Activated naive CD8-positive, alpha-beta T cell treated with anti-CD3 and anti-CD28 coated beads for 36 hours (primary cell): ENCODE measurements at places on chromosomes 2 and 18.

DNA sequence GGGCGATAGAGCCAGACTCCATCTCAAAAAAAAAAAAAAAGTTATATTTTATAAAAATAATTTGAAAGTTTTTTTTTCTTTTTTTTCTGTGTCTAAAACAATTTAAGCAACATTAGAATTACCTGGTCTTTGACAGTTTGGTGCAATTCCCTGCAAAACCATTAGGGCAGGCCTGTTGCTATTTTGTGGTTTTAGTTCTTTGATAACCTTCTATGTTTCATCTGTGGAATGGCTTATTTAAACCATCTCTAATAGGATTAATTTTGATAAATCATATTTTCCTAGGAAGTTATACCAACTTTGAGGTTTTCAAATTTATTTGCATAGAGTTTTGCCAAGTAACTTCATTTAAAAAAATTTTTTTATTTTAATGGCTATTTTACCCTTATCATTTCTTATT is 141.2 kb upstream of the TWIST2 start:
- DNase-seq = no peak

- no peak for DNase-seq
Measured at GRCh38 chr2:144479659-144480058, 40.3 kb downstream of the ZEB2 start.

GRCh38 chr2:240437861-240438809 is 2.7 kb downstream of the GPC1 start:
- DNase-seq = peak; percentile 69

DNA sequence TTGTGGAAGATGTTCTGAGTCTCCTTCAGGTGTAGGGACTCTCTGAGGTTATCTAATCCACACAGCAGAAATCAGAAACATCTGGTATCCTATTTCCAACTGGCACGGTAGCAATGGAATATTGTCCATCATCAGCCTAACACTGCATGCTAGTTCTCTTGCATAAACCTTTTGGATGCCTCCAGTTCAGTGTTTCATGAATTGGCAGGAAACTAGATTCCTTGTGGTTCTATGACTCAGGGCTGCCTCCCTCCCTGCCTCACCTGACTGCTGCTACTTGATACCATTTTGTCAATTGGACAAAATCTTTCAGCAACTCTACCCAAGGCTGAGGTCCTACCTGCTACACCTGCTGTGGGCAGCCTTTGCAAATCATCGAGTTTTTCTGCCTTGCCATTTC is 130.9 kb downstream of the TPGS2 start:
- DNase-seq = no peak

- DNase-seq = no peak
Measured at GRCh38 chr18:61606759-61607158, 273.5 kb downstream of the CDH20 start.

- DNase-seq = no peak
Measured at GRCh38 chr2:185952100-185952499, 213.5 kb downstream of the FSIP2 start.

GRCh38 chr2:9373047-9373446 is 50.3 kb downstream of the ITGB1BP1 start:
- DNase-seq = no peak

DNA sequence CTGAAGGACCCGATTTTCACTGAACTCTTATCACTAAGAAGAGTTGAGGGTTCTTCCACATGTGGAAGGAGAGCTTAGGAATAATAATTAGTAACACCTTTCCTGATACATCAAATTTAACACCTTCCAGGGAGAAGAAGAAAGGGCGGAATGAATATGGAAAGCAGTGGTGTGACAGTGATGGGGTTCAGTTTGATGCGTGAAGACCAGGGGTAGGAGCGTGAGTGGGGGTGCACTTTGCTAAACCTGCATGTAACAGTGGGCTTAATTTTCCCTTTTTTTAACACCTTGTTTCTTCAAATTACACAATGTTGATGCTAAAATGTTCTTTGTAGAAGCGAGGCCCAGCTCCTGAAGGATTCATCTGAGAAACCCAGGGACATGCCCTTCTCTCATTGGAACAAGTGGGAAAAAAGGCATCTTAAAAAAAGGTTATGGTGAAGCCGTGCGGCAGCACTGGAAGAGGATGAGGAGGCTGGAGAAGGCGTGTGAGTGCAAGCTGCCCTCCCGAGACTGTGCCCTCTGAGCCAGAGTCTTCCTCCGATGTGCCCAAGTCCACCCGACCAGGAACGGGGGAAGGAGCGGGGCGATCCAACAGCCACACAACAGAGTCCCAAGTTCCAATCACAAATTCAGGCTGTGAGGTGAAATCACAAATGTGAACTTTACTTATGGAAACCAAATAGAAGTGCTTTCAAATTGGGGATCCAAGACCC is 80.8 kb downstream of the MBP start:
- no peak for DNase-seq

DNA sequence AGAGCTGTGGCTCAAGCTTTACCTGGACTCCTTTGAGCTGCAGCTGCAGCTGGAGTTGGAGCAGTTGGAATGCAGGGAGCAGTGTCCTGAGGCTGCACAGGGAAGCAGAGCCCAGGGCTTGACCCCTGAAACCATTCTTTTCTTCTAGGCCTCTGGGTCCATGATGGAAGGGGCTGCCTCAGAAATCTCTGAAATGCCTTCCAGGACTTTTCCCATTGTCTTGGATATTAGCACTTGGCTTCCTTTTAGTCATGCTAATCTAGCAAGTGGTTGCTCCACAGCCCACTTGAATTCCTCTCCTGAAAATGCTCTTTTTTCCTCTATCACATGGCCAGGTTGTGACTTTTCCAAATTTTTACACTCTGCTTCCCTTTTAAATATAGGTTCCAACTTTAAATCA is 108.6 kb upstream of the RNF152 start:
- DNase-seq = no peak

- no peak for DNase-seq
Measured at GRCh38 chr2:47083886-47084687, 71.0 kb downstream of the STPG4 start.

DNA sequence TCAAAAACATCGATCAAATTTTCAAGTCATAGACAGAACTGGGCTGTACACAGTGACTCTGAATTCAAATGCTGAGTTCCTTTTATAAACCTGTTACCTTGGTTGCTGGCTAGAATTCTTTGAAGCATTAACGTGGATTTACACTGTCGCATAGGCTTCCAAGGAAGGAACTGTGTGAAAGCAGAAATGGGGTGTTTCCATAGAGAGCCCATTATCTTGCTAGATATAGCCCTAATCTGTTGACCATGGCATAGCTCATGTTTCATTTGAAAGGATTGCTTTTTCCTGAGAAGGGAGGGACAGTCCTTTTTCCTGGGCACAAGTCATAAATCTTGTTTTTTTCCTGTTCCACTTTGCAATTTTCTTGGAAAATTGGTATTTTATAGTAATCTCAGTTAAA is 73.8 kb upstream of the NEUROD1 start:
- DNase-seq = no peak

- no peak for DNase-seq
Measured at GRCh38 chr2:228352048-228352447, 170.6 kb upstream of the SPHKAP start.

- DNase-seq = no peak
Measured at GRCh38 chr18:47601581-47602272, 328.7 kb downstream of the SMAD2 start.

DNA sequence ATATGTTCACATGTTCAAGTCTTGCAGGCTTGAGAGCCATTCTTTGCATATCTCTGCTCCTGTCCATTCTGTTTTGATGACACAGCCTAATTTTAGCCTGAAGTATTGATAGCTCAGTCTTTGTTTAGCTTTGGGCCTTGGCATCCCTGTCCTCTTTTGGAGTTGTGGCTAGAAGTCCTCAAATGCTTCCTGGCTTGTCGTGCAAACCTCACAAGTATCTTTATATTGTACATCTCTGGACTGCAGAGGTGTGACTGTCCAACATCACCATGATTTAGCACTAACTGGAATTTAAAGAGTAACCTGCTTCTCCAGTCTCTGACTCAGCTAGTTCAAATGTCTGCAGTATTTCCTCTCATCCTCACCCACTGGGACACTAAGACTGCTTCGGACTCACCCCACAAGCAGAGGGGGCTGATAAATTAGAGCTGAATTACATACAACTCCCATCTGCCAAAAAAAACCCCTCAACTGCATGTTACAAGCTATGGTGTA is 11.7 kb downstream of the PFN4 start:
- no peak for DNase-seq

DNA sequence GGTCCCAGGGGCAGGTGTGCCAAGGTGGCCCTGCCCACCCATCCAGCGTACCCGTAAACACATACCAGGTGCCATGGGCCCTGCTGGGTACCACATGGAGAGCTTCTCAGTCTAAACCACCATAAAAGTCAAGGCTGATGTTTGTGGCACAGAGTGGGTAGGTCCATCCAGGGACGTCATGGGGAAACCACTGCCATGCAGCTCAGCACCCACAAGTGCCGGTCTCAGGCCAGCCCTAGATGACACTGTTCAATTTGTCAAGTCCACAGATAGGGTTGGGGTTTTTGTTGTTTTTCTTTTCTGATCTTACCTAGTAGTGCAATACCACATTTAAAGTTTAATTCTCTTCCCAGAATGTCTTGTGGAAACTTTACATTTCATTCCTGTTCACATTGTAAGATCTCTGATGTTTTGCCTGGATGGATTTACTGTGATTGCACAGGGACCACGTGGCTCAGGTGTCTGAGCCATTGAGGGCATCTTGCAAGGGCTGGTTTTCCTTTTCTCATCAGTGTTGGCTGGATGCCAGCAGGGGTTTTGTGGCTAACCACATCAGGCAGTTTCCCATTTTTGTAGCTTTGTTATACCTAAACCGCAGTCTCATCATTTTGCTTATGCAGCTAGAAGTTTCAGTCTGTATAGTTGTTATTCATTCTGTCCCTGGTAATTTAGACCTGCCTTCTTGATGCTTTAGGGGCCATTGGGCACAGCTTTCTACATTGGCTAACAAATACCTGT is 64.7 kb downstream of the STK25 start:
- DNase-seq = peak; percentile 90

DNA sequence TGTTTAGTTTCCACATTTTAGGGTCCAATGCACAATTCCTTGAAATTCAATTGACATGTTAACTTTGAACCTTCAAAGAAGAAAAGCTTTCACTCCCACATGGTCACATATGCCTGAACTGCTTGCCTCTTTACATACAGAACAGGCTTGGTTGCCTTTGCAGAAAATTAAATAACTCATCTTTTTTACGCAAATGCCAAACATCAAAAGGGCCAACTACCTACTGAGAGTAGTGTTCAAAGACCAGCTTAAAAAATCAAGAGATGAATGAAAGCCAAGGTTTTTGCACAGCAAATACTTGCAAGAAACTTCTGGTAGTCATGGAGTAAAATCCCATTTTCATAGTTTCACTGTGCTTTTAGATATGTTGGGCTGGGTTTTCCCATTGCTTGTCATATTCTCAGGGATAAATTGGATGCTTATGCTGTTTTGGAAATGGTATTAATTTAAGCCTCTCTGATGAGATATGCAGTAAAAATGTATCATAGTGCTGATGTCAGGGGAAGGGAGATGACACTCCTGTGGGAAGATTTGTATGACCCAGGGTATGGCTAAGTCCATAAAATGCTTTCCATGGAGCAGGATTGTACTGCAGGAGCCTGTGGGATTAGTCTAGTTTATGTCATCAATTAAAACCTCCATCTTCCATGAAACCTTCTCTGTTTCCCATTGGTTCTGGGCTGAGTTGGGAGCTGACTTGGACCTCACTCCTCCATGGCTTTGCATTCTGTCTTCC is 60.6 kb upstream of the DARS1 start:
- DNase-seq = no peak

- DNase-seq = no peak
Measured at GRCh38 chr18:22171258-22172119, 2.1 kb downstream of the GATA6 start.

DNA sequence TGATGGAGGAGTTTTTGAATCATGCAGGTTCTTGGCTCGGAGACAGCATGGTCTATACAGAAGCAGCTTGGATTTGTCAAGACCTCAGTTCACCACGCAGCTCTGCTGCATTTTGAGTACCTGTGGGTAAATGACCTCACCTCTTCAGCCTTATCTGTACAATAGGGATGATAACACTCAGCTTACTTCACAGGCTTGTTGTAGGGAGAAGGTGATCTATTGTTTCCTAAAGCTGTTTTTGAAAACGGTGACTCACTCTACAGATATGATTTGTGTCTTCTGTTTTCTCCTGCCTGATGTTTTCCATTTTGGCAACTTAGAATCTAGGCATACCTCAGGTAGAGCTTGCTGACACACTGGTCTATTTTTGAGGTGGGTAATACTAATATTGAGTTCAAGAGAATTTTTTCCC is 80.3 kb downstream of the FMNL2 start:
- DNase-seq = no peak

GRCh38 chr2:45497355-45497754 is 113.7 kb downstream of the SRBD1 start:
- DNase-seq = peak; percentile 7

- no peak for DNase-seq
Measured at GRCh38 chr2:112204411-112204810, 50.4 kb downstream of the ZC3H8 start.

- DNase-seq = no peak
Measured at GRCh38 chr2:173181982-173182381, 106.3 kb downstream of the MAP3K20 start.

- DNase-seq = no peak
Measured at GRCh38 chr2:163324677-163325076, 411.1 kb downstream of the FIGN start.

DNA sequence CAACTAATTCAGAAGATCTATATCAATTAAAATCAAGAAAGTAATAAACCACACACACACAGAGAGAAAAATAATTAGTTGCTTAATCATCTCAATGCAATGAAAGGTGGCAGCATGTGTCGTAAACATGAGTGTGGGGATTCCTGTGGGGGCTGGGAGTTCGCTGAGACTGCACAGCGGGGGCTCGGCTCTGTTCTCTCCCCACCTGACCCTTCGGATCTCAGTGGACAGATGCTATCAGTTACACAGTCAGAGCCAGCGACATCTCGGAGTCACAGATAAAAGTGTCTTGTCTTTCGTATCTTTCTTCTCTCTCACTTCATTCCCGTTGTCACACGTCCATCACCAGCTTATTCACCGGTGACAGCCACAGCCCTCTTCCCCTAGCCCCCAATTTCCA is 37.1 kb downstream of the COLEC12 start:
- no peak for DNase-seq

- no peak for DNase-seq
Measured at GRCh38 chr2:34705551-34706247, 1106.6 kb upstream of the FAM98A start.

- no peak for DNase-seq
Measured at GRCh38 chr2:100070078-100070477, 72.3 kb downstream of the AFF3 start.

- DNase-seq = no peak
Measured at GRCh38 chr18:13004396-13004795, 13.2 kb downstream of the CEP192 start.

DNA sequence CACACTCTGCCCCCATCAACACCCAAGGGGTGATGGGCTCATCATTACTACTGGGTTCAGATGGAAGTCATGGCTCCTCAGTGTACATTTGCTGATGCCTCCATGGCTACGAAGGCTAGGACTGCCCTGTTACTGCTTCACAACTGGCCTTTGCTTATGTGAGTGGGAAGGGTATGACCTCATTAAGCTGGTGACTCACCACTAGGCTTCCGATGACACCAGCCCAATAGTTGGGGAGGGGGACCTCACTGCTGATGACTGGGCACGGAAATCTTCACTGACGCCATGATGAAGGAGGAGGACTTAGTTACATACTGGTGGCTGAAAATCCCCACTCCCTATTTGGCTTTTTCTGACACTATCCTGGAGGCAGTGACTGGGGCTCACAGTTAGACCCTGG is 263.2 kb downstream of the CMPK2 start:
- no peak for DNase-seq

GRCh38 chr18:54222922-54223567 is 1.4 kb downstream of the MBD2 start:
- DNase-seq = peak; percentile 31

GRCh38 chr2:225764346-225764745 is 364.8 kb downstream of the NYAP2 start:
- no peak for DNase-seq
